ENCODE measurements at places on chromosomes 5 and 9. TPM values are rescaled to one million over a fixed set of nuclear protein-coding genes. Genes with fewer than 3 reads are reported as not detected.

The GABRG2 gene
- polyA plus RNA-seq, result not detected

The SLC6A18 gene
- polyA plus RNA-seq, result not detected

The C5orf63 gene
- 12.5 TPM for polyA plus RNA-seq

The OGN gene
- polyA plus RNA-seq, result 0.13 TPM

The TRAF1 gene
- 0.67 TPM for polyA plus RNA-seq

The PCDHB16 gene
- polyA plus RNA-seq, result not detected

DNA sequence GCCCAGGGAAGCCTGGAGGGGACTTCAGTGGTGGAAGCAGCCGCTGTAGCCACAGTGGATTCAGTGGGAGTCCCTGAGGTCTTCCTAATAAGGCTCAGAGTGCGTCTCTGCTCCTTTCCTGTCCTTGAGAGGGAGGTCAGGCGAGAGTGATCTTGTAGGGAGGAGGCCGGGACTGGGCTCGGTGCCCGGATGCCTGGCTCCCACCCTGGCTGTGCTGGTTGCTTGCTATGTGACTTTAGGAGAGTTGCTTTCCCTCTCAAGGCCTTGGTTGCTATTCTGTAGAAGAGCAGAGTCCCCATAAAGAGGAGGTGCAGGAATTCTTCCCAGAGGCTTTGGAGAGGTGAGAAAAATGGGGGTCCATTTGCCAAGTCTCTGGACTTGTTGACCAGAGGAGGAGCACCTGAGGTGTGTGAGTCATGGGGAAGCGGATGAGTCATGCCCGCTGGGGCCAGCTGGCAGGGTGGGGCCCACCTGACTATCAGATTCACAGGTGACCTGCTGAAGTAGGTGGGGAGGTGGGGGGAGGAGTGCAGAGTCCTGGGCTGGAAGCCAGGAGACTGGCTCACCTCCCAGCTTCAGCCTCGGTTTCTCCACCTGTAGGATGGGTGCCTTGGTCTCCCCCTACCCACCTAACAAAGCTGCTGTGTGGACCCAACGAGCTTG lies 13.8 kb downstream of the GSN start:
- DNase-seq, result no peak

DNA sequence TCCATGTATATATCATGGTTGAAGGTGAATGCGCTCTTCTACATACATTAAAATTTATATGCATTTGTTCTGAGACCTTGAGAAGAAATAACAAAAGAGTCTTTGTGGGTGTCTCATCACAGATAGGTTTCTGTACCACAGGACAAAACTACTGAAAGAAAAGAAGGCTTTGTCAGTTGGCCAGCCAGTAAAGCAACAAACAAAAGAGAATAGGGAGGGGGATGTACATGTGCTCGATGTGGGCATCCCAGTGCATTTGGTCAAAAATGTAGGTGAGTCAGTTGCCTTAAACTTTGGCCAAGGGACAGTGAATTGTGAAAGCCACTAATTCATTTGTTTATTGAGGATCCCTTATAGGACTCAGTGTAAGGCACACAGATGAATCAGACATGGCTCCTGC lies 13.3 kb downstream of the RBM18 start:
- no peak for DNase-seq

DNA sequence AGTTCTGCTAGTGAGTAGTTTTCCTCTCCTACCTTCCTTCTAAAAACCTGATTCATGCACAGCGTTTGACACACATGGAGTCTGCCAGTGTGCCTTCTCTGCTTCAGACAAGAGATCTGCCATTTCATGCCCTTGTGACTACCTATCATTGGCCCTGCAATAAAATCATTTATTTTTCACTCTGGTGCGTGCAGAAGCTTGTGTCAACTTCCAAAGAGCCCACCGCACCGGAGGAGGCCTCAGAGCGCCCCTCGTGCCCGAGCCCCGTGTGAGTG lies 13.7 kb downstream of the HNRNPH1 start:
- DNase-seq, result no peak

DNA sequence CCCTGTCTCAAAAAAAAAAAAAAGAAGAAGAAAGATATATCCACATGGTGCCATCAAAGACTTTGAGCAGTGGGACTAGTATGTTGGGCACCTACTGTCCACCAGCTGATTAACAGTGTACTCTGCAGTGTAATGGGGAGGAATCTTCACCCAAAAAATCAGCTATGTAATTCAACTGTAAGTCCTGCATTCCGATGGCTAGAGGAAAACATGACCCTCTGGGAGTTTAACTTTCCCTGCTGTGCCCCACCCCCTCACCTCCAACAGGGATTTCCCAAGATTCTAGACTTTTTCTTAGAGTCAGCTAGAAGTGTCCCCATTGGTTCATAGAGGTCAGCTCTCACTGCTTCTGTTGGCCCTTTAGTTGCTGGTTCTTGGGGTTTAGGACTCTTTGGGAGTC lies 221.2 kb upstream of the CLINT1 start:
- no peak for DNase-seq

DNA sequence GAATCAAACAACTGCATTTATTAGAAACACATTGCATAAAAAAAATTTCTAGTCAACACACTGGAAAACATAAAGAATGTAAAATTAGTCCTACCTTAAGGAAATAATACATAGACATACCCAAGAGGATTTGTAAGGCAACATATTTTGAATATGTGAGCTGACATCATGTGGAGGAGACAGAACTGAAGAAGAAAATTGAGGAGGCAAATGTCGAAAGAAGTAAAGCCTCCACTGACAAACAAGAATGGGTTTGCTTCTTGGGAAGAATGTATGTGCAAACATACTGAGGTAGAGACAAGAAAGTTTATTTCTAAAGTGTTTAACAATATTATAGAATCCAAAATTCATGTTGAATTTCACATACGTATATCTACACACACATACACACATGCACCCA lies 363.0 kb upstream of the PDE4D start:
- DNase-seq, result no peak

- DNase-seq, result no peak
These were observed 62.3 kb downstream of the GDNF start for GRCh38 chr5:37777432-37778130.

GRCh38 chr9:133754187-133754586 lies 16.0 kb upstream of the SARDH start:
- DNase-seq, result no peak

GRCh38 chr5:35671541-35672295 lies 54.1 kb downstream of the SPEF2 start:
- peak; percentile 44 for DNase-seq

DNA sequence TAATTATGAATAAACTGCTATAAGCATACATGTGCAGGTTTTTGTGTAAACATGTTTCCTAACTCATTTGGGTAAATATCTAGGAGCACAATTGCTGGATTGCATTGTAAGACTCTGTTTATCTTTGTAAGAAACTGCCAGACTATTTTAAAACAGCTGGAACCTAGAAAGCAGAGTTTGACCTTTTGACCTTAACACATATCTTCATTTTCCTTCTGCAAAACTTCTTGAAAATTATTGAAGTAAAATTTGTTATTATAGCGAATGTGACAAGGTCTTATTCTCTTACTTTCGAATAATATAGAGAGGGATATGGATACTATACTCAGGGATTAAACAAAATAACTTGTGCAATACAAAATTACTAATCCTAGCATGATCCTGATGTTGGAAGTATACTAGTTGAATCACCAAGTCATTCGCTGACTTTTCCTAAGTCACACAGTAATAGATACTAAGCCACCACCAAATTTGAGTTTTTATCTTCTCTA lies 3.2 kb upstream of the ANXA1 start:
- no peak for DNase-seq

- DNase-seq, result no peak
These were observed 14.9 kb upstream of the CTXN3 start for GRCh38 chr5:127634007-127634406.

GRCh38 chr5:122847687-122848081 lies 2.3 kb downstream of the SNX24 start:
- DNase-seq, result no peak

GRCh38 chr9:99606957-99607356 lies 214.7 kb upstream of the NR4A3 start:
- DNase-seq, result no peak

DNA sequence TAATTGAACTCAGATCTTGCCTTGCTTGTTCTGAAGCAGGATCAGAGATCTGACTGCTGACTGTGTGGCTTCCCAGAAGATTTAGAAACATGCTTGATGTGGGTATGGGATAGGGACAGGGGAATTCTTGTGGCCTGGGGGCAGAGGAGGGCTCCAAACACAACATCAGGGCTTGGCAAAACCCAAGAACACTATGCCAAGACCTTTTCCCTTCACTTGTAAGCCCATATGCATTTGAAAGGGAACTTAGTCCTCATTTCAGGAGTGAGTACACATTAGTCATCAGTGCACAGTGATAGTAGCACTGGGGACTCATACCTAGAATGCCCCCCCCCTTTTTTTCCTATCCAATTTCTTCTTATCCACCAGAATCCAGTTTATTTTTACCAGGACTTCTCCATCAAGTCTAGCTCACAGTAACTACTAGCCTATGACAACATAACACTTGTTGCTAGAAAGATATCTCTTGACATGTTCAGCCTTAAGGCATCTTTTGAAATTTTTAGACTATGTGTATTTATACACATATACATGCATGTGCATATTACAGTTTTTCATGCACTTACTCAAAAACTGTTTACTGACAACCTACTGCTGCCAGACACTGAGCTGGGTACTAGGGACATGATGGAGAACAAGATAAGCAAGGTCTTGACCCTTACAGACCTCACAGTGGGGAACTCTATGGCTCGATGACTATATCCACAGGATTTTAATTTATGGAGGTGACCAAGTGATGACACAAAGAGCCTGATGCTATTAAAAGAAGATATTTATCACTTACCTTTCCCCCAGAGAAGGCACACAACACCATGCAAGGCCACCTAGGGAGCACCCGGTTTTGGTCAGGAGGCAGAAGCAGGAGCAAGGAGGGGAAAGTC lies 158.3 kb upstream of the MAP3K1 start:
- no peak for DNase-seq

DNA sequence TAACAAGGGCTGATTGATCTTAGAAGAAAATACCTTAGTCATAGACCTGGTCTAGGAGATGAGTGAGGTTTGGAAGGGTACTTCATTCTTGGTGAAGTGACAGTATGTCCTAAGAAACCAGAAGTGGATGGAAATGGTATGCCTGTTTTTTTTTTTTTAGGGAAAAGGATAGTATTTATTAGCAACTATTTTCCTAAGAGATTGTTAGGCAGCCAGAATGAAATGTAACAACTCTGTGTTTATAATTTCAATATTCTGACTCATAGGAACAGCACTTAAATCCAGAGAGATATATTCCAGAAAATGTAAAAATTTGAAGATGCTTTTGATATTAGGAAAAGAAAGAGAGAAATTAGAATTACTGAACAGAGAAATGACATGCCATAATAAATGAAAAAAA lies 21.2 kb upstream of the ARL14EPL start:
- no peak for DNase-seq

GRCh38 chr5:9239071-9239470 lies 306.8 kb downstream of the SEMA5A start:
- DNase-seq, result no peak

- no peak for DNase-seq
These were observed 3.4 kb downstream of the SQSTM1 start for GRCh38 chr5:179823937-179824744.

GRCh38 chr5:153802050-153802821 lies 236.5 kb downstream of the FAM114A2 start:
- no peak for DNase-seq

DNA sequence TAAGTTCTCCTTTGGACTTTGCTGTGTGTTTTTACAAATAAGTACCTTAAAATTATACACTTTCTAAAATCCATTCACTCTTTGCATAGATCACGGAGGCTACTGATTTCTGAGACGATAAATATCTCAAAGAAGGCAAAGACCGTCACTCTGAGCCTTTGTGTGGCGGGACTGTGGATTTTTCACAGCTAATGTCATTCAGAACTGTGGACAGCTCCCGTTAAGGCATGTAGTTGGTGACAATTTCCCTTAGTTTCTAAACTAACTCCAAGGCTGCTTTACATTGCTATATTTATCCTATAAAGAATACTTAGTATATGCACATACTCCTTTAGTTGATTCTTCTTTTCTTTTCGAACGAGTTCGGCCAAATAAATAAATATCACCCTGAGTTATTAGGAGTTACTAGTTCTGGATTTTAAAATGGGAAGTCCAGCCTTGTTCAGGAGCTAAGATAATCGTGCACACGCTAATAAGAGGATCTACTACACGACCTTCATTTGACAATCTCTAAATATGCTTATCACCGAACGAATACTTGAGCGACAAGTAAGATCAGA lies 1.8 kb downstream of the HCN1 start:
- DNase-seq, result no peak

- DNase-seq, result no peak
These were observed 7.5 kb upstream of the ARSI start for GRCh38 chr5:150310246-150310645.

DNA sequence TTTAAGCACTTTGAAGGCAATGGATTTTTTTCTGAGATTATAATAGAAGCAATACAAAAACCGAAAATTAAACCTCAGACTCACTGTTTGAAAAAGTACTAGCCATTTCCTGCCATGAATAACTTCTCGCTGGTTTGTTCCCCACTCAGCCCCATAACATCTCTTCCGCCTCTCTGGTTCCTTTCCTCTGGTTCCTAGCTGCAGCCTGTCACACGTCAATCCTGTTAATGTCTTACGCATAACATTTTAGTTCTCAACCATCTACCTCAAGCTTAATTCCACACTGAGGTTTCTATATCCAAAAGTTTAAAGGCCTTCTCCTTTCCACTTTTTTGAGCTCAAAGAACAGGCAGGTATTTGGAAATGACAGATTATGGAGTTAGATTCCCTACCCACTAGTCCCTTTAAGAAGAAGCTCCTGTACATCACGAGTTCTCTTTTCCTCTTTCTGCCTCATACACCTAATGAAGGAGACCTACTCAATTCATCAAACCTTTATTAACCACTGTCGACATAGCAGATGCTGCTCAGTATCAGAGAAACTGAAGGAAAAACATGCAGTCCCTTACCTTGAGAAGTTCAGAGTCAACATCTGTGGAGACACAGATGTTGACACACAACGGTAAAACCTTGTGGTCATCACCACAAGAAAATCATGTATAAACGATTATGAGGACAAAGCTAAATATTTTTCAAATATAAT lies 243.0 kb upstream of the PTGER4 start:
- peak; percentile 88 for DNase-seq

- DNase-seq, result no peak
These were observed 70.7 kb upstream of the RAPGEF1 start for GRCh38 chr9:131810351-131811170.

Data from immature natural killer cell (primary cell).